ENCODE measurements at places on chromosomes 1 and 21.

- no peak for DNase-seq
Observed at GRCh38 chr1:146013559-146013922, 8.0 kb downstream of the HJV start.

DNA sequence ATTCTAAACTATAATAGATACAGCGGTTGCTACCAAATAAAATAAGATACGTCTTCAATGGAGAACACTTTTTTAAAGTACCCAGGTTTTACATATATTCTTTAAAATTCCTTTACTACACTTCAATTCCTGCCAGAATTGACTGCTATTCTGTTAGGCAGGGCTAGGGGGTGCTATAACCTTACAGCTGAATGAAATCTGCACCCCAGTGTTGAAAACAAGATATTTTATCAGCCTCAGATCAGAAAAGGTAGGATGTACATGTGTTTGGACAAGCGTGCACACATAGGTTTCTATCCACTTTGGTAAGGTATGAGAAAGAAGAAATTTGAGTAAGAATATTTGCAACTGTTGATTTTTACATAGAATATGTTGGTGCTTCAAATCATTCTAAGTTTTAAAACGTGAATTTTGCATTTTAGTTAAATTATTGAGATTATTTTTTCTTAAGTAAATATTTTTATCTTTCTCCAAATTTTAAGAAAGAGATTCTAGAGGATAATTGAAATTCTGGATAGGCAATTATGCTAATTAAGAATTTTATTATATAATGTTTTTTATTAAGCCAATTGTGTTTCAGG lies 490.8 kb upstream of the ADGRL4 start:
- peak; percentile 45 for DNase-seq

DNA sequence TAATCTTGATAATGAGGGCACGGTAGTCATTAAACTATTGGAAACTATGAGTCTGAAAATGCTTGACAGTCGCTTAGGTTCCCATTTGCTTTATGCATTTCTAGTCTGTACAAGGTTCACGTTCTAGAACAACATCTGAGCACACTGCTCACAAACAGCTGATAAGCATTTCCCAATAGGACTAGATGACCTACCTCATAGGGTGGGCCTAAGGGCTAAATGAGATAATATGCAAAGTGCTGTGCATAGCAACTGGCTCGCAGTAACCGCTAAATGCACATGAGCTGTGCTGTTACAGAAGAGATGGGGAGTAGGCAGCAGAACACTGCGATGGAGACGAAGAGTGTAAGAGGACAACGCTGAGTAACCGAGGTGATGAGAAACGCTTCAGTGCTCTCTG lies 628.0 kb downstream of the SMYD3 start:
- no peak for DNase-seq

- no peak for DNase-seq
Observed at GRCh38 chr21:45409466-45410150, 4.6 kb downstream of the COL18A1 start.

DNA sequence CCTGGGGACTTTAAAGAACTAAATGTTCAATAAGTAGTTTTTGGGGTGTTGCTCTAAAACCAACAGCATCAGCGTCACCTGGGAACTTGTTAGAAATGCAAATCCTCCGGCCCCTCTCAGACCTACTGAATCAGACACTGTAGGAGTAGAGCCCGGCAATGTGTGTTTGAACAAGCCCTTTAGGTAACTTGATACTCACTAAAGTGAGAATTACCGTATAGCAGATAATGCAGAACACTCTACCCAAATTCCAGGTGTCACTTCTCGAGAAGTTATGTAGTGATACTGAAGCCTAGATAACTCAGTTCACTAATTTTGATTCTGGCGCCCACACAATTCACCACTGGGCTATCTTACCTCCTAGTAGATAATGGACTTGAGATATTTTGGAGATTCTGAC lies 3.7 kb upstream of the DPT start:
- no peak for DNase-seq

- no peak for DNase-seq
Observed at GRCh38 chr1:73909043-73909562, 288.9 kb downstream of the LRRIQ3 start.

- no peak for DNase-seq
Observed at GRCh38 chr1:76547916-76548315, 319.4 kb upstream of the ST6GALNAC5 start.

GRCh38 chr1:152795686-152796085 lies 835 bp upstream of the LCE1D start:
- no peak for DNase-seq

DNA sequence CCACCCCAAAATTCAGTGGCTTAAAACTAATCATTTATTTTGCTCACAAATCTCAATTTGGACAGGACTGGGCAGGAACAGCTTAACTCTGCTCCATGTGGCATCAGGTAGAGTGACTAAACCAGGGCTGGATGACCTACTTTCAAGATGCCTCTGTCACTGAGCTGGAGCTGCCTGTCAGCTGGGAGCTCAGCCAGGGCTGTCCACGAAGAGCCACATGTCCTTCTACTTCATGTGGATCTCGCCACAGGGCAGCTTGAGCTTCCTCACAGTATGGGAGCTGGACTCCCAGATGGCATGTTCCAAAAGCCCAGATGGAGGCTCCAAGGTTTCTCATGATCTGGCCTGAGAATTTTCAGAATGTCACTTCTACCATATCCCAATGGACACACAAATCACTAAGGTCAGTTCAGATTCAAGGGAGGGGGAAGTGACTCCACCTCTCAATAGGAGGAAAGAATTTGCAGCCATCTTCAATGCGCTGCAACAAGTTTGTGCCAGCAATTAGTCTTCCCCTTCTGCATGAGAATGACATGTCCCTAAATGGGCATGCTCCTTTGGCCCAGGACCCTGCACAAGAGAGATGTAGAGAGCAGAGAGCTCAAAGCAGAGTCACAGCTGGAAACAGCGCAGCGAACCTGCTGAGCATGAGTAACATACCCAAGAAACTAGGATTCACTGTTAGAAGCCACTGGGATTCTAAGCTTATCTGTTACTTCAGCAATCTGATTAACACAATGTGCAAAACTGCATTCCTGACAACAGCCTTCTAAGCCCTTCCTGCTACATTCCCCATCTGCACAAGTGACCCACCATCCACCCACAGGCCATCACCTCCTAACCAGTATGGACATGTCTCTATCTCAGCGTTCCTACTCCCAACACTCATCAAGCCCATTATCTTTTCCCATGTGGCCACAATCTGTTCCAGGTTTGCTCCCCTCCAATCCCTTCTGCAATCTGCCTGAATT lies 17.0 kb downstream of the HLCS start:
- no peak for DNase-seq

DNA sequence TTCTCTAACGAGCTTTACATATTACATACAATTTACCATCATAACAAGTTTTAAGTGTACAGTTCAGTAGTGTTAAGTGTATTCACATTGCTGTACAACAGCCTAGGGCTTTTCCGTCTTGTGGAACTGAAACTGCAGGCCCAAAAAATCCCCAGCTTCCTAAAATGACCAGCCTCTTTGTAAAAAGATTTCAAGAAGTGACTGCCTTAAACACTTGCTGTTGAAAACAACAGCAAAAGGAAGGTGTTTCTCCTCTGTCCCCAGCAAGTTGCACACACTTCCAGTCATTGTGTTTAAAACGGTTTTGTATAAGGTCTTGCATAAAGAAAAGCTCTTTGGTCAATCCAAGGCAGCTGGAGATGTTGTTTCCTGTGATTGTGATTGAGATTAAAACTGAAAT lies 16.0 kb upstream of the GBP1 start:
- no peak for DNase-seq

DNA sequence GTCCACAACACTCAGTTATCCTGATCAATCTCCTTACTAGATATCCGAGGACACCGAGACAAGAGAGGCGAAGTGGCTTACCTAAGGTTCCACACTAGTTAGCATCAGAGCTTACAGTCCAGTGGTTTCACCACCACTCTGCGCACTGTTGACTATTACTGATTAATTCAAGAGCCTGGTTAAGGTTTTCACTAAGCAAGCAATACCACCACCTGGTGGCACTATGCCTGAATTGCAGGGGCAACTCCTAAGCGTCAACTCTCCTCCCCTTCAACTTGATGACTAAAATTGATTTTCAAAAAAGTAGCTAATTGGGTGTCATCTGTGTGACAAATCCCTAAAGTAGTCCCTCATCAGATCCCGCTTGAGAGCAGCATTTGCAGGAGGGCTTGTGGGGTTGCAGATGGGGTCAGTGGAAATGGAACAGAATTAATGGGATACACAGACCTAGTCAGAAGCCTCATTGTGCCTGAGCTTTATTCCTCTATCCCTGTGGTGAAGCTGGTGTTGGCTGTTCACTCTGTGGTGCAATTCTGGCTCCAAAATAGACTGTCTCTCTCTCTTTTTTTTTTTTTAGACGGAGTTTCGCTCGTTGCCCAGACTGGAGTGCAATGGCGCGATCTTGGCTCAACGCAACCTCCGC lies 9.1 kb downstream of the TTC22 start:
- peak; percentile 13 for DNase-seq

DNA sequence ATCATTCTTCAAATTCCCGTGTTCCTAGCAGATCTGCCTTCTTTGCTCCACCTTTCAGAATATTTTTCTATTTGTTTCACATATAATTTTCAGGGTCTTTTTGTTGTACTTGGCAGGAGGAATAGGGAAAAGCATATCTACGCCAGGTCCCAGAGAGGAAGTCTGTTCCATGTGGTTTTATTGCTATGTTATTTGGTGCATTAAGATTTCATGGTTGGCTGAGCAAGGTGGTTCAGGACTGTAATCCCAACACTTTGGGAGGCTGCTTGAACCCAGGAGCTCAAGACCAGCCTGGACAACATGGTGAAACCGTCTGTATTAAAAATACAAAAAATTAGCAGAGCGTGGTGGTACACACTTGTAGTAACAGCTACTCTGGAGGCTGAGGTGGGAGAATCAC lies 36.1 kb downstream of the COL6A1 start:
- DNase-seq, result no peak

DNA sequence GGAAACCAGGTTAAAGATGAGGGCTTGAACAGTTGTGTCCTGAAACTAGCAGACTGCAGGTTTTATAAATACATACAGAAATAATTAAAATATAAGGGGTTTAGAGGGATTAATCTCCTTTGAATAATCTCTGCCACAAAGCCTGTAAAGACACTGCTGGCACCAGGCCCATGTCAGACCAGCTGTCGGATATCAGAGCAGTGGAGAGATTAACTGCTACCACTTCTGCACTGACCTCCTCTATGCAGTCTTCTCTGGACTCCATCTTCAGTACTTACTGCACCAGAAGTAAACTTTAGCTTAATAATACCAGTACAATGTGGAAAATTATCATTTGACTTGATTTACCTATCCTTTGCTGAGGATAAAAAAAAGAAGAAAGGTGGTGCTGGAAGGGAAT lies 128.6 kb downstream of the LHX4 start:
- DNase-seq, result no peak

GRCh38 chr1:78224861-78225552 lies 179.2 kb downstream of the GIPC2 start:
- peak; percentile 37 for DNase-seq

DNA sequence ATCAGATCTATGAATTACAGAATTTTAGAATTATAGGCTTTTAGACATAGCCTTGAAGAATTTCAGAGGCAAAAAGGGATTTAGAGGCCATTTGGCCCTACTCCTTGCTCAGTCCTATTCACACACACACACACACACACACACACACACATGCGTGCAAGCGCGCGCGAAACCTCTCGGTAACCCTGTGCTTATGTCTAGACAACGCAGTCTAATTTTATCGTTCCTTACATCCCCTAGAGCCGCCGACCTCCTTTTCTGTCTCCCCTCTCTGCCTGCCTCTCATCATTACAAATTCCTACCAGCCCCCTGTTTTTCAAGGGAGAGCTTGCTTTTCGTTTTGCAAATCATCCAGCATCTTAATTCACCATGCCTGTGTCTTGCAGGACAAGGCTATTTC lies 252.1 kb downstream of the FOXD2 start:
- DNase-seq, result no peak

DNA sequence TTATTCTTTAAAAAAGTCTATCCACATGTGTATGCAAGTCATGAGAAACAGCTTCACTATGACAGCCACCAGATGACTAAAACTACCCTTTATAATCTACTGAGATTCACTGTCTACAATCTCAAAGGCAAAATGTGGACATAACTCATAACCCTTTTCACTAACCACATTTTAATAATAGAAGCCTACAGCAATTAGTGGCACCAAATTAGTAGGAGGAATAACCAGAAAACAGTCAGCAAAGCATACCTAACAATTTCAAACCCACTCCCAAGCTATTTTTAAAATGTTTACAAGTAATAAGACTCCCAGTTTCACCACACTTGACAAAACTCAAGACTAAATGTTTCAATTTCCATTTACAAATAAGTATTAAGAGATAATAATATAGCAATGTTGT lies 442.9 kb downstream of the PTPRC start:
- DNase-seq, result no peak
